Kidney epithelial cell (primary cell): ENCODE measurements at places on chromosomes 16 and 17. TPM values are rescaled to one million over a fixed set of nuclear protein-coding genes. Genes with fewer than 3 reads are reported as not detected.

SERPINF2 gene
- 1.2 and 1.4 TPM in 2 replicates for total RNA-seq

DNA sequence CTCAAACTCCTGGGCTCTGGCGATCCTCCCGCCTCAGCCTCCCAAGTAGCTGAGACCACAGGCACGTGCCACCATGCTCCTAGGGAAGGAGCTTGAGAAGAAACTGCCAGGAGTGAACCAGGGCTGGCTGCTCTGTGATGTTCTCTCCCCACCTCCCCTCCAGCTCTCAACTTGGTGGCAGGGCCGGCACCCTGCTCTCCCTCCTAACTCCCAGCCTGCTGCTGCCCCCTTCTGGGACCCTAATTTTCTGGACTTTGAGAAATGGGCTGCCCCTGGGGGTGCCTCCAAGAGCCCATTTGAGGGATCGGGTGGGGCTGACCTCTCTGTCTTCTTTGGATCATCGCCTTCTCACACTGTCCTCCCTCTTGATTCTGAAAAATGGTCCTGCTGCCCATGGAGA, 14.9 kb upstream of the STAT3 start:
- DNase-seq = no peak

DNA sequence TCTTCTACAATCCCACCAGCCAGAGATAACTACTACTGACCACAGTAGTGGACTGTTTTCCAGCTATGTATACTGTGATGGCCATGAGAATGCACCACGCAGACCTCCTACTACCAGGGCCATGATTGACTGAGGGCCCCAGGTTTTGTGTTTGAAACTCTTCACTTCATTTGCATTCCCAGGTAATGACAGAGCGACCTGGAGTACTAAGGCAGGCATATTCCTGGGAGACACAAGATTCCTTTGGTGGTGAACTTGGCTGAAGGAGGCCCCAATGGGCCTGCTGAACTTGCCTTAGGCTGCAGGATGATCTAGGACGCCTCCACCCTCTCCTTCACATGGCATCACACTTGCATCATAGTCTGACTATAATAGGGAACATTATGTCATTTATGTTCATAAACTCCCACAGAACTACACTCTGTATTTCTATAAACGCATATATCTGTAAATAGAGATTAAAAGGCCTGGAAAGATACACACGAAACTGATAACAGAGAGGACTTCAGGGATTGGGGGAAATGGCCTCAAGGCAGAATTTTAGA, 30.4 kb downstream of the CLEC19A start:
- no peak for DNase-seq

BRD7 gene
- total RNA-seq = 51.7 and 61.3 TPM in 2 replicates

DNA sequence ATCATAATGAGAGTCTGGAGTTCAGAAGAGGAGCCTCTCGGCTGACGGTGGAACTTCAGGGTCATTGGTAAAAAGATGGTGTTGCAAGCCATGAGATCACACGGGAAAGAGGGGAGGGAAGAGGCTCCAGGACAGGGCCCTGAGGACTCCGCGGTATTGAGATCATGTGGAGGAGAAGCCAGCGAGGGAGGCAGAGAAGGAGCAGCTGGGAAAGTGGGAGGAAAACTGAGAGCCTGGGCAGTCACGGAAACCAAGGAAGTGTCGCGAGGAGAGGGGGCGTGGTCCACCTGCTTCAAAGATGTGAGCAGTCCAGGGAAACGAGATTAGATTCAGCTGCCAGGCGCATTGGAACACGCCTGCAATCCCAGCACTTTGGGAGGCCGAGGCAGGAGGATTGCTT, 27.7 kb upstream of the SBK1 start:
- DNase-seq = peak; percentile 7

GRCh38 chr16:49987381-49987780, 37.6 kb upstream of the CNEP1R1 start:
- no peak for DNase-seq

GPR179 gene
- total RNA-seq = 0.04 and 0.07 TPM in 2 replicates

DNA sequence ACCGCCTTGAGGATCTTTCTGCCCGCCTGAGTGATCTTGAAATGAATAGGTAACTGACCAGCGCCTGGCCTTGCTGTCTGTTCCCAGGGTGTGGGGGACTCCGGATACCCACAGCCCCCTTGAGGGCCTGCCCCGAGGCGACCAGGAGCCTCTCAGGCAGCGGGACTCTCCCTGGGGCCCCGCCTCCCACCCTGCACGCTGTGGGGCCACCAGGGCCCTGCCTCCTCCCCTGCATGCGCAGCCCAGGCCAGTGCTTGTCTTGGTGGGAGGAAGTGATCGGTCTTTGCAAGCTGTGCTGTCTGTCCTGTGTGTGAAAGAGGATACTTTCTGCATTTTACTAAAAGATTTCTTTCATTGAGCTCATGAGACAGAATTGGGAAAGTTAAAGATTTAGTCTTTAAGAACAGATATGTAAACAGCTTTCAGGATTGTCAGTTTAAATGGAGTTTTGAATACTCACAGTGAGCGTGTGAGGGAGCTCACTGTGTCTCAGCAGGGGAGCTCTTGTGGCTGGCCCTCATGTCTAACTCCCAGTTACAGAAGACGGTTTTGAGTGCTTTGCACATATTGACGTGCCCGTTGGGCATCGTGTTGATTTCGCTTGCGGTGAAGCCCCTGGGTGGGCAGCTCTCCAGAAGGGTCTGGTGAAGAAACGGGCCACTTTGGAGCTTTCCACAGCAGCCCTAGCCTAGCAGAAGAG, 36.1 kb upstream of the CAPN15 start:
- no peak for DNase-seq

SRCIN1 gene
- 0.27 and 0.84 TPM in 2 replicates for total RNA-seq

DNA sequence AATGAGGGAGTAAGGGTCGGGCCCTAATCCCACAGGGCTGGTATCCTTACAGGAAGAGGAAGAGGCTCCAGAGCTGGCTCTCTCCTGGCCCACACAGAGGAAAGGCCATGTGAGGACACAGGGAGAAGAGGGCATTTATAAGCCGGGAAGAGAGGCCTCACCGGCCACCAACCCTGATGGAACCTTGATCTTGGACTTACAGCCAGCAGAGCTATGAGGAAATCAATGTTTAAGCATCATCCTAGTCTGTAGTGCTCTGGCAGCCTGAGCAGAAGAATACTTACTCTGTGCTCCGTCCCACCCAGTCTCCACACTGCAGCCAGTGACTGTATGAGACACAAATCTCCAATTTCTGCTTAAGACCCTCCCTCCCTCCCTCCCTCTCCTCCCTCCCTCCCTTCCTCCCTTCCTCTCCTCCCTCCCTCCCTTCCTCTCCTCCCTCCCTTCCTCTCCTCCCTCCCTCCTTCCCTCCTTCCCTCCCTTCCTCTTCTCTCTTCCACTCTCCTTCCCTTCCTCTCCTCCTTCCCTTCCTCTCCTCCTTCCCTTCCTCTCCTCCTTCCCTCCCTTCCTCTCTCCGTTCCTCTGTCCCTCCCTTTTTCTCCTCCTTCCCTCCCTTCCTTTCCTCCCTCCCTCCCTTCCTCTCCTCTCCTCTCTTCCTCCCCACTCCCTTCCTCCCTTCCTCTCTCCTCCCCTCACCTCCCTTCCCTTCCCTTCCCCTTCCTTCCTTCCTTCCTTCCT, 8.9 kb upstream of the TMEM220 start:
- DNase-seq = no peak

IGF2BP1 gene
- total RNA-seq = 10.2 and 10.4 TPM in 2 replicates

- DNase-seq = no peak
Observed at GRCh38 chr16:85969159-85969558, 70.2 kb downstream of the IRF8 start.

DNA sequence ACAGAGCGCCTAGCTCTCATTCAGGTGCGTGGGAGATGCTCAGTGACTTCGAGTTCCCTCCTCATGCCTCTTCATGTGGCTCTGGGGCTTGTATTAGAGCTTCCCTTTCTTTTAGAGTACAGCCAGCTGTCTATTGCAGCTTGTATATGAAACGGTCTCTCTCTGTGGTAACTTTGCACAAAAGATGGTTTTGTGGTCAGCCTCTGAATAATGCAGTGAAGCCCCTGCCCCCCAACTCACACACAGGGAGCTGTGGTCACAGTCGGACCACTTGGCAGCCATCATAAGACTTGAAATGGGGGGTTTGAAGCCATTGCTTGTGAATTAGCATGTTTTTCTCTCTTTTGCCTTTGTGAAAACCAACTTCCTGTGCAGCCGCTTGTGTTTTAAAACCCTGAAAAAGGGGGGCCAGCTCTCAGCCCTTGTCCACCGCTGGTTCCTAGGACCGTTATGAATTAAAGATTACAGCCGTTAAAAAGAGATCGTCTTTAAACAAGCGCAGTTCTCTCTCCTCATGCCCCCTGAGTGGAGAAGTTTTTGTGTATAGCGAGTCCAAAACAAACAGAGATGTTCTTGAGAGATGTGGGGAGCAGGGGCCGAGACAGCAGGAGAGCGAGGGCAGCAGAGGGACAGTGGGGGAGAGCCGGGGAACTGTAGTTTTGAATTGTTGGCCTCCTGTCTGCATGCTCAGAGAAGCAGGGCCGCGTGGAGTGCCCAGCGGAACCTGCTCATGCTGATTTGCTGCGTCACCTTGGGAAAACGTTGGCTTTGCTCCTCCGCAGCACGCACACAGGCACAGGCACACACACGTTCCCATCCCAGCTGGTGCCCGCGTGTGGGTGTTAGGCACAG, 199.0 kb downstream of the MSI2 start:
- DNase-seq = no peak

GRCh38 chr17:78862073-78863023, 21.7 kb upstream of the USP36 start:
- DNase-seq = peak; percentile 88

DNA sequence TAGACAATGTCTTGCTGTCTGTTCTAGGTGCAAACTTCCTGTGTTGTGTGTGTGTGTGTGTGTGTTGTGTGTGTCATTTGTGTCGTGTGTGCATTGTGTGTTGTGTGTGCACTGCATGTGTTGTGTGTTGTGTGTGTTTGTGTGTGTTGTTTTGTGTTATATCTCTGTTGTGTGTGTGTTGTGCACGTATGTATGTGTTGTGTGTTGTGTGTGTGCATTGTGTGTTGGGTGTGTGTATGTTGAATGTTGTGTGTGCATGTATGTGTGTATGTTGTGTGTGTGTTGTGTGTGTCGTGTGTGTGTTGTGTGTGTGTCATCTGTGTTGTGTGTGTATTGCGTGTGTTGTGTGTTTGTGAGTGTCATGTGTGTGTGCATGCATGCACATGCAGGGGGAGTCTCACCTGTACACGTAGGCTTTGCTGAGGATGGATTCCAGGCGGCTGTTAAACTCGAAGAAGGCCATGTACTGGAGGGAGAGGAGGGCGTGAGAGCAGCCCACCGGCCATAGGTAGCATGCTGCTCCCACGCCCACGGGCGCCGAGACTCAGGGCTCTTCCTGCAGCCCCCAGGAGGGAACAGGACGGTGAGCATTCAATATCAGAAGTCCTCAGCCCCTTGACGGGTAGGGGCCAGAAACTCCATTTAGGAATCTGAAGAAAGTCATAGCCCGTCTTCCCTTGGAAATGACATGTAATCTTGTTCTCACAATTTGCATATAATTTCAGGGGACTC, 58.2 kb downstream of the CNGB1 start:
- no peak for DNase-seq

ITGAL gene
- total RNA-seq = 0.04 TPM in 1 of 2 replicates, not detected in the other

DNA sequence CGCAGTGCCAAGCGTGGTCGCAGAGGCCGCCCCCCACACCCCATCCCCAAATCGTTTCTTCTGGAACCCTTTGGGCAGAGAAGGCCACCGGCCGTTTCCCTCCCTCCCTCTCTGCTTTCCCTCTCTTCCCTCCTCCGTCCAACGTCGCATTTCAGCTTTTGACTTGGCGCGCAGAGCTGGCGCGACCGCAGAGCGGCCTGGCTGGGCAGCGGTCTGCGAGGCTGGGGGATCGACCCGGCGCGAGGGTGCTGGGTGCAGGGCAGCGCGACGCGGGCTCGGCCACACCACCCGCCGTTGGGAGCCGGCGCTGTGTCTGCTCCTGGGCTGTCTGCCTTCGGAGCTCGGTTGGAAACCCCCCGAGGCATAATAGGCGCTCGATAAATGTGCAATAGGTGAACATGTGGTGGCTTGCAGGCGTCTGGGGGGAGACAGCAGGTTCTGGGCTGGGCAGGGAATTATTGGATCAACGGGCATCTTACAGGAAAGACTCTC, 2.8 kb upstream of the NTN3 start:
- no peak for DNase-seq

DNA sequence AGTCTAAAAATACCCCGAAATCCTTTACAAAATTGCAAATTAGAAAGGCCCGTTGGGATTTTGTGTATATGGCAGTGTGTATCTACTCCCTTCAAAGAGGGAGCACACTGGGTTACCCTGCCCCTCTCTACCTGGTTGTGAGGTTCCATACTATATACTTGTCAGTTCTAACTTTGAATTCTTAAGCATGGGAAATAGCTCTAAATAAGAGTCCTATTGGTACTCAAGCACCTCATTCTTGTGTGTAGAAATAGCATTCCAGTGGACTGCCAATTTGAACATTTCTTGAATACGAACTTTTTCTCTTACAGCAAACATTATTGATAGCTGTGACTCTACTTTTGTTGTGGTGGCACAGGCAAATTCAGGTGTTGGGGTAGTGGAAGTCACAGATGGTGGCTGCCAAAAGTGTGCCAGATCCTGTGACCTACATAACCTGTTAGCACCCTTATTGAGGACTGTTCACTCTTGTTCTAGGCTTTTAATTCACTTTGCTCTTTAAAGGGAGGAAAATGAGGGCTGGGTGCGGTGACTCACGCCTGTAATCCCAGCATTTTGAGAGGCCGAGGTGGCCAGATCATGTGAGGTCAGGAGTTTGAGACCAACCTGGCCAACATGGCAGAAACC, 16.1 kb downstream of the ESRP2 start:
- no peak for DNase-seq

CA4 gene
- total RNA-seq = not detected in 2 replicates

KRT32 gene
- not detected in 2 replicates for total RNA-seq

RNF112 gene
- 0.08 TPM in 1 of 2 replicates, not detected in the other for total RNA-seq

- DNase-seq = no peak
Observed at GRCh38 chr17:57562184-57562698, 182.9 kb downstream of the CCDC182 start.

DNA sequence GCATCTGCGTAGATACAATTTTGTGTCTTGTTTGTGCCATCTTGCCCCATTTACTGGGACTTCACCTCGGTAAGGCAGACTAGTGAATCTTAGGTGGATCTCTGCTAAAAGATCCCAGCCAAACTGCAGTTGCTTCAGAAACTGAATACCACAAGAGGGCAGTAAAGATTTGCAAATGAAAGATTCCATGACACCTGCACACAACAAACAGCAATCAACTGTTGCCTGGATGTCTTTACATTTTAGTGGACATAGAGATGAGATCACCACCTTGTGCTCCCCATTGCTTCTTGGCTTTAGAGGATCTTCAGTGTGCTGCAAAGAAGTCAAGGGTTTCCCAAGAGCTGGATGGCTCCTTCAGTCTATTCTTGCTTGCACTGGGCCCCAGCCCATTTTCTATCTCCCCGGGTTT, 119.2 kb upstream of the CACNG5 start:
- DNase-seq = peak; percentile 35

GRCh38 chr17:35709874-35710273, 21.6 kb upstream of the RASL10B start:
- DNase-seq = no peak

- no peak for DNase-seq
Observed at GRCh38 chr16:81752225-81752875, 26.7 kb upstream of the PLCG2 start.

- no peak for DNase-seq
Observed at GRCh38 chr17:76996741-76997694, 128.8 kb downstream of the MGAT5B start.

EVPL gene
- 8.5 and 8.8 TPM in 2 replicates for total RNA-seq

- no peak for DNase-seq
Observed at GRCh38 chr17:80827646-80828643, 163.7 kb upstream of the CHMP6 start.
